Tibial artery (tissue), 4 donors: ENCODE measurements at places on chromosomes 16 and 17.

DNA sequence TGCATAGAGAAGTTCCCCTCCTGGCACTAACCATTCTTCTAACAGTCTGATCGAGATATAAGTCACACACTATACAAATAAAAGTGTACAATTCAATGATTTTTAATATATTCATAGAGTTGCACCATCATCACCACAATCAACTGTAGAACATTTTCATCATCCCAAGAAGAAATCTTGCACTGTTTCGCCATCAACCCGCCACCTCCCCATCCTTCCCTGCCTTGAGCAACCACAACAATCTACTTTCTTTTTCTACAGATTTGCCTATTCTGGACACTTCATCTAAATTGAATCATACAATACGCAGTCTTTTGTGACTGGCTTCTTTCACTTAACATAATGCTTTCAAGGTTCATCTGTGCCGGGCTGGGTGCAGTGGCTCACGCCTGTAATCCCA is 33.0 kb upstream of the GUCY2D start:
- DNase-seq = no peak

GRCh38 chr16:27374804-27375425 is 27.1 kb upstream of the IL21R start:
- peak; percentile 55 for DNase-seq

GRCh38 chr16:73713251-73713650 is 583.4 kb upstream of the PSMD7 start:
- DNase-seq = no peak

DNA sequence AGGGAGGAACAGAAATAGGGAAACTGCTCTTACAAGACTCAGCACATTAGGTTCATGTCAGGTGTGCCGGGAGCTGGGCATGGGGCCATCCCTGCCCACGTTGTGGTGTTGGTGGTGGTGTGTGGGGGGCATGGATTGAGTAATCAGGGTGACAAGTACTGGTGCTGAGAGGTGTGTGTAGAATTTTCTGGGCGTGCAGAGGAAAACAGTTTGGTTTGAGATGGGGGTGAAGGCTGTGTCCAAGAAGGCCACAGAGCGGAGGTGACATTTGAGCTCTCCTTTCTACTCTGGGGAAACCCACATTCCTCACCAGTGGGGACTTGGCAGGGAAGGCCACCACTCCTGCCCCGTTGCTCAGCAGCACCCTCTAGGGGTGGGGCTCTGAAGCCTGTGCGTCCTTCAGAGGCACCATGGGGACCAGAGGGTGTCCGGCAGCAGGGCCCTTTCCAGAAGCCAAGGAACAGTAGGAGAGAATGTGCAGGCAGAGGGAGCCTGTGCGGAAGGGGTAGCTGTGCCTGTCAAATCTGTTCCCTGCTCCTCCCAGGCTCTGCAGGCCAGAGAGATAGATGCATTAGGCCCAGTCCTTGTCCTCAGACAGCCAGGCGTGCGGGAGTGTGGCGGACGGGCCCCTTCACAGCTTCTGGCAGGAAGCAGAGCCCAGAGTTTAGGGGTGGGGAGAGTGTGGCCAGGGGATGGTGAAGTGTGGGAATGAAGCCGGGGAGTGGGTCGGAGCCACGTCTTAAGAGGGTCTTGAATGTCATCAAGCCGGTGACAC is 48.7 kb upstream of the GSE1 start:
- DNase-seq = no peak

DNA sequence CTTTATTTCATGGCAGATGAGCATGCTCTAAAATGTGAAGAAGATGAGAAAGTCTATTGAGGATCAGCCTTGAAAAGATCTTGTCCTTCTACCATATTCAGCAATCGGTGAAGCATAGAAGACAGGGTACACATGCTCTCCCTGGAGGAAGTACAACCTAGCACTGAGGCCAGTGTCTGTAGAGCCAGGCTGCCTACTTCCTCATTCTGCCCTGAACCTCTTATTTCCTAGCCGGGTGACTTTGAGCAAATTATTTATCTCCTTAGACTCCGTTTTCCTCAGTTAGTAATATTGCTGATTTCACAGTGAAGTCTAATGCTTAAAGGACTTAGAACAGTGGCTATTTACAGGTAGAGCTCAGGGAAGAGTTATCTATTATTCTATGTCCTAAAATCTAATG is 58.4 kb downstream of the TMEM100 start:
- no peak for DNase-seq

DNA sequence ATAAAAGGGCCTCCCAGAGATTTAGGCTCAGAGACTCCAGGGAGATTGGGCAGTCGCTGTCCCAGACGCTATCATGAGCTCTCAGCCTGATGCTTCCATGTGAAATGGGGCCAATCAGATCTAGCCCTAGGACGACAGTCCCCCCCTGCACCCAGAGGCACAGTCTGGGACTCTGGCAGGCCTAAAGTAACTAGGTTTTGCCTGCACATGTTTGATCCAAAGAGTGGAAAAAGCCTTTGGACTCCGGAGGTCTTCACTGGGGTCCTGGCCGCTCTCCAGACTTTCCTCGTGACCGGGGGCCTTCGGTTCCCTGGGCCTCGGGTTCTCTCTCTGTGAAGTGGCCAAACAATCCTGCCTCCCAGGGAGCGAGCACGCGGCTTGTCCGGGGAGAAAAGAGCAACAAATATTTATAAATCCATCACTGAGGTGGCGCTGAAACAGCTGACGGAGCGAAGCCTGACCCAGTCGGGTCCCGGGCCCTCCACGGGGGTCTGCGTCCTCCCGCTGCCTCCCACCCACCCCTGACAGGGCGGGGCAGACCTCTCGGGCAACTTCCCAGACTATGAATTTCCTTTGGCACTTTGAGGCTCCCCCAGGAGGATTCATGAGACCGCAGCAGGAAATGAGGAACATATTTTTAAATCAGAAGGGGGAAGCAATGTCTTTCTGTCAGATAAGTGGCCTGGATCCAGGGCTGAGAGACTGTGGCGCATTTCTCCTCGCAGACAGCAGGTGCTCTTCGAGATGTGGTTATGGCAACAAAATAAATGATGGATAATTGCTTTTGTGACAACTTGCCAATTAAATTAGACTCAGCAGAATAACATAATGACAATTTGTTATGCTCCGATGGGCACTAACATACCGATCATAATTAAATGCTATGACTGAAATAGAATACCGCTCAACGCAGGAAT is 38.9 kb downstream of the MRPS23 start:
- peak; percentile 32 for DNase-seq

GRCh38 chr16:53503991-53504663 is 1.1 kb upstream of the AKTIP start:
- DNase-seq = peak; percentile 71

DNA sequence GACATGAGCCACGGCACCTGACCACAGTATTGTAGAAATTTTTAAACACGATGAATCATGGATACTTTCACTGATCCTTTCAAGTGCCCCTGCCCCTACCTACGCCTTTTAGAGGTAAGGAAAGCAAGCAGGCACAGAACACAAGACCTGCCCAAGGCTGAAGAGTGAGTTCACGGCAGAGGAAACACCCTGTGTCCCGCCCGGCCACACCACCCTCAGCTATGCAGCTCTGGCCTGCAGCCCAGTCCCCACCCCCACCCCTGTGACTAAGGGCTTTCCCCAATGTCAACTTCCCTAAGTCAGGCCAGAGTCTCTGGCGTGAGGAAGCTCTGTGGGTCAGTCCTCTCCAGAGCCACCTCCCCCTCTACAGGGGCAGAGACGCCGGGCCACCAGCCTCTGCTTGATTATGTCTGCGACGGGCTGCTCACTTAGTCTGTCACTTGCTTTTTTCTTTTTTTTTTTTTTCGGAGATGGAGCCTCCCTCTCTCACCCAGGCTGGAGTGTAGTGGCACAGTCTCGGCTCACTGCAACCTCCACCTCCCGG is 8.4 kb downstream of the SLC16A5 start:
- DNase-seq = peak; percentile 60

GRCh38 chr16:53695070-53695469 is 8.6 kb downstream of the RPGRIP1L start:
- no peak for DNase-seq

- DNase-seq = no peak
Measured at GRCh38 chr17:62804822-62805221, 3.3 kb downstream of the MARCHF10 start.

GRCh38 chr17:17186051-17186450 is 20.1 kb downstream of the PLD6 start:
- DNase-seq = no peak

- DNase-seq = no peak
Measured at GRCh38 chr16:85310868-85311585, 198.8 kb upstream of the CIBAR2 start.
